ENCODE measurements at places on chromosomes 4 and X.

- no peak for DNase-seq
Measured at GRCh38 chrX:3420316-3420715, 73.9 kb upstream of the MXRA5 start.

GRCh38 chr4:113682730-113683537 is 78.6 kb downstream of the CAMK2D start:
- no peak for DNase-seq

- peak; percentile 3 for DNase-seq
Measured at GRCh38 chr4:89254847-89255246, 52.8 kb downstream of the GPRIN3 start.

DNA sequence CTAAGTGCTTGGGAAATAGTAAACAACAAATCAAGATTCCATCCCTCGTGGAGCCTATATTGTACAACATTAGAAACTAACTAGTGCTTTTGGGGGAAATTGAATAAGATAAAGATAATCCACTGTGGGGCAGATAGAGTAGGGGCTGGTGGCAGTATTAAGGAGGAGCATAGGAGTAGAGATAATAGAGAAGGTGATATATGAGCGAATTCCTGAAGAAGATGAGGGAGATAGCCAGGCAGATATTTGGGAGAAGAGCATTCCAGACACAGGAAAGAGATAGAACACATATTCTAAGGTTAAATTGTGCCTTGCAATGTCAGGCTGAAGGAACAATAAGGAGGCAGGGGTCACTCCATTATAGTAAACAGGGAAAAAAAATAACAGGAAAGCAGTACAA is 218.2 kb downstream of the GRID2 start:
- DNase-seq: no peak

DNA sequence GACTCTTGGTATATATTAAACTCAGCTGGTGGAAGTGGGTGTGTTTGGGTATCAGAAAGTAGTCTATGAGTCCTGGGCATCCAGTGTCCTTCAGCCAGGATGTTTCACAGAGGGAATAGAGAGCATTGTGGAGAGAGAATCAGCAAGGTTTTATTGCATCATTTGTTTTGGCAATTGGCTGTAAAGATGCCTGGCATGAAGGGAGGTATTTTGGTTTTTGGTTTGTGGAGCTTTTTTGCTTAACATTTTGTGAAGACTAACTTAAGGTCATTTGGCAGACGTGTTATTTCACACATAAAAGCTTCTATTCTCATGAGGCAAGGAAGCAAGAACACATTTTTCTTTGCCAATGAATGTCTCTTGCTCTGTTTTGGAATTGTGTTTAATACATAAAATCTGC is 71.1 kb downstream of the DCLK2 start:
- DNase-seq: no peak

DNA sequence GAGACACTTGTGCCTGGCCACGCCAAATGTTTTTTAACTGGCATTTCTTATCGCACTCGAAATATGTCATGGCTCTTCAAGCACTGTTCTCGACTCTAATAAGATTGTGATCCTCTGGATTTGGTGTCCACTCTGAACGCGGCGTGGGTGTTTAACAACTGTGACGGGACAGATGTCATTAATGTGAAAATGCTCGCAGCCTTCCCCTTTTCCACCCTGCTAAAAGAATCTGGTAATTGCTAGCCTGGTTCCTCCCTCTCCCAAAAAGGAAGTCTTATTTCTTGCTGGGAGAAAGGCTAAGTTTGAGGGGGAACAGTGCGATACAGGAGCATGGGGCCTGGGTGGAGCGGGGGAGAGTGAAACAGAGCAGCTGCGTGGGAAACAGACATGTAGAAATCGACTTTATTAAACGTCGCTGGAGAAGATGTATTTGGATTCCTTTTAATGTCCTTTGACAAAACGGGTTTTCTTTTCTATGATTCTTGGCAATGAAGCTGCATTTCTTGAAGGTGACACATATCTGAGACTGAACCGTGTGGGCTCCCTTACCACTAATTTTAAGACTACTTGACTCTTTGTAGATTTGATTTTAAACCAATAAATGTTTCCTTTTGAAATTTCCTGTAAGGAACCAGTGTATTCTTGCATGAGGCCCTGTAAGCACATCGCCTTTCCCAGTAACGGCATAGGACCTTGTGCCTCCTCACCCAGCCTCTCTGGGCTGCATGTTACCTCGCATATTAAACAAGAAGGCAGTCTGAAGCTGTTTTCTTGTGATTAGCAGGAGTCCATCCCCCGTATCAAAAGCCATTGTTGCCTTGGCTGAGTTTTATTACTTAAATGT is 17.8 kb downstream of the TBC1D1 start:
- DNase-seq: no peak

GRCh38 chrX:16394290-16394689 is 227.0 kb downstream of the MAGEB17 start:
- no peak for DNase-seq

DNA sequence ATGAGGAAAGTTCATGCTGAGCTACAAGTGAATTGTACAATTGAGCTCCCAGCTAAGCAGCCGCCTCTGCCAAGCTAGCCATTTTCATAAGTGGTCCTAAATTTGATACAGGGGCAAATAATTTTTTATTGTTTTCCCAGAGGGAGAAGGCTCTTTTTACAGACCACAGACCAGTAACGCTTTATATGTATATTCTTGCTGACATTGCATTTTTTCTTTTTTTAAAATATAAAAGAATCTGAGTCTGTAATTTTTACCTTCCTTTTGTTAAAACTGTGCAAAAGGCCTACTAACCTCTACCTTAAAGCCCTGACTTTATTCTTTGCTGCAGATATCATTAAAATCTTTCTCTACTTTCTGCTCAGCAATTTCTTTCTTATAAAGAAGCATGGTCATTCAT is 501.2 kb upstream of the INTU start:
- DNase-seq: no peak

- no peak for DNase-seq
Measured at GRCh38 chrX:45196701-45197100, 4.0 kb downstream of the DIPK2B start.

DNA sequence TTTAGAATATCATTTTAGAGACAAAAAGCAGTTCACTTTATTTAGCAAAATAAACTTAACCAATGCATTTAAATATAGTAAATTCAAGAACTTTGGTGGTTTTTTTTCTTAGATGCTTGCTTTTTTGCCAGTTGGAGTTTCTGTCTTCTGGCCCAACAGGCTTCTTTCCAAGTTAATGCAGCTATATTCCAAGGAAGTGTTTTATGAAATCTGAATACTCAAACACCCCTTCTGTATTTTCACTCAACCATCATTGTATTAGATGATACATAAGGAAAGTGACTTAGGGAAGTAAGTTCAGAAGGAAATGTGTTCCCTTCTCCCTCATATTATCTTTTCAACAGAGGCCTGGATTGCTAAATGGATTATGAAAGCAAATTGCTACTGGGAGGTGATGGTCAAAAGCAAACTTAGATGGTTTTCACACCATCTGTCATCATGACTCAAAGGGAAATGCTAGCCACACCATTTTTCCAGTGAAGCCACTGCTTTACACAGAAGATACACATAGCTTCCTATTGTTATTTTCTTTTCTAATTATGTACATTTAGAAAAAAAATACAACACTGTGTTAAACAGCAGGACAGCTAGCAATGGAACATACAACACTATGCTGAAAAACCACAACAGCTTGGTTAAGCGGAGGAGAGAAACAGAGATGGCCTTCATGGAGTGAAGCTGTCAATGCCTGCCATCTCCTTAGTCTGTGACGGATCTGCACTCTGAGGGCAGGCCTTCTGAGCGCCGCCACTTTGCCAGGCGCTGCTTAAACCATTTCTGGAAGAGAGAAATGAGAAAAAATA is 32.9 kb downstream of the HOPX start:
- DNase-seq: no peak

DNA sequence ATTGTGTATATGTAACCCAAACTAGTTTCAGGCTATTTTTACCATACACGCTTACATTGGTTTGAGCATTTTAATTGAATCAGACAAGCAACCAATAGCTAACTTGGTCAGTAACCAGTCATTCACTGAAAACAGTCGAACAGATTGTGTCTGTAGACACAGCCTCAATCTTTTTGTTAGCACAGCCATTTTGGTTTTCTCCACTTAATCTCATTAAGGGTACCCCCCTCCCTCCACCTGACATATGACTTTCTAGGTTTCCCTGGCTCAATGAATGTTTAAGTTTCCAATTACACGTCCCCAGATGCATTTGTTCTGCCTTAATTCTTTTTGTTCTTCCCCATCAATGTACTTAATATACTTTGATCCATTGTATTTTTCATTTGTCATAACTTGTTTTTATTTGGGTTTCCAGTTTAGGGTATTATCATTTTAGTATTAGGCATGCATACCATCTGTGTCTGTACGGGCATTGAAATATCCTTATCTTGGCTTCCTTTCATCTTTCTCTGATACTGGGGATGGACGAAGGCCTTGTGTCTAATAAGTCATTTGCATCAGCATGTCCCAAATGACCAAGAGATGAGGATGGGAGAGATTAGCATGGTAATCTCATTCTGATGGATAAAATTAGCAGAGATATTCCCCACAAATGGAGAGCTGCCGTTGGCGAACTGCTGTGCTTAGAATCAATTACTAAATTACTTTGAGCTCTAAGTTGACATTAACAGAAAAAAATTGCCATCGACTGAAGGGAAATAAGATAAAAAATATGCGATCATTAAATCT is 35.9 kb upstream of the PHOX2B start:
- DNase-seq: no peak

DNA sequence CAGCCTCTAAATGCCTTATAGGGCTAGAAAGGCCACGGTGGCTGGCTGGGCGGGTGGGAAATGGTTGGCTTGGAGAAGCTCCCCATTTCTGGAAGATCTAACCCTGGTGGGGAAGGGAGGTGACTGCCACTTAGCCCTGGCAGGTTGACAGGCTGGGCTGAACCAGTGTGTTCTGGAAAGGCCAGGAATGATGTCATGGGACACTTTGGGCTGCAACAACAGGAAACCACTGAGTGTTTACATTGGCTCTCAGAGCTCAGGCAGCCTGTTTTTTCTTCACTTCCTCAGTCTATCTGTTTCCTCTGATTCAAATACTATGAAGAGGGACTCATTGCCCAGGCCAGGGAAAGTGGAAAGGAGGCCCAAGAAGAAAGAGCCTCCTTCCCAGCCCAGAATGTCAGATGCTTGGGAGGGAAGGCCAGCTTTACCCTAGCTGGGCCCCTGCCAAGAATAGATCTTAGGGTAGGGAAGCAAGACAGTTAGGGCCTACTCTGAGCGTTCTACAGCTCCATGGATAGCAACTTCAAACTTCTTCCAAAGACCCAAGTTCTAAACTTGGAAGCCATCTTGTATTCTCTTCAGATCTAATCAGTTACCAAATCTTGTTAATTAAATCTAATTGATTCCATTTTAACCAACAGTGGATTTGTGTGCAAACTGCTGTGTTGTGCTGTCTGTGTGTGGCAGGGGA is 65.8 kb upstream of the MSN start:
- peak; percentile 68 for DNase-seq

DNA sequence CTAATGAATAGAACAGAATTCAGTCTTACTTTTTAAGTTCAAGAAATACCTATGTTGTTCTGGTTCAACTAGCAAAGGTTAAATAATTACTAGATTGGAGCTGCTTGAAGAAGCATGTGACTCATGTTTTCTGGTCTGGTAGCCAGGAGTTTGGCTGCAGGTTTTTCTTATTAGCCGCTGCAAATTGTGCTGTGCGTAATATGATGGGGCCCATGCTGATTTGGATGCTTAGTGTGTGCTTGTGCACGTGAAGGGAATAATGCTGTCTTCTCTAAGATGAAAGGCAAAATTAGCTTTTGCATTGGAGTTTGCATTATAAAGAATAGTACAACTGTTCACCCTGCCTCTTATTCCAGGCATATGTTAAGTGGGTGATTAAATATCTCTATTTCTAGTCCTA is 219.6 kb downstream of the SNCA start:
- DNase-seq: no peak

DNA sequence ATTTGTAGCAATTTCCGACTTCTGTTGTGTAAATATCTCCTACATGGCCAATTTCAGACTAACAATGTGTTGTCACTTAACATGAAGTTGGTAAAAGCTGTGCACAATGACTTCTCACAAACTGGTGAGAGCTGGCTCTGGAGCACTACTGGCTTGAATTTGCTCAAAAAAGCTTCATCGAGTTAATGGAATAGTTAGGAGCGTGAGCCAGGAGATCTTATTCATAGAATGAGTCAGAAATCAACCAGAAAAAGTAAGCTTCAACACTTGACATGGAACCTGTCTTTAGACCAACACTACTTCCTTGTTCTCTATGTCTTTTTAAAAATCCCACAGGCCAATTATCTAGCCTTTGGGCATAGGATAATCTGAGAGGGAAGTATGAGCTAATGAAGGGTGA is 7.9 kb upstream of the CHRDL1 start:
- no peak for DNase-seq

DNA sequence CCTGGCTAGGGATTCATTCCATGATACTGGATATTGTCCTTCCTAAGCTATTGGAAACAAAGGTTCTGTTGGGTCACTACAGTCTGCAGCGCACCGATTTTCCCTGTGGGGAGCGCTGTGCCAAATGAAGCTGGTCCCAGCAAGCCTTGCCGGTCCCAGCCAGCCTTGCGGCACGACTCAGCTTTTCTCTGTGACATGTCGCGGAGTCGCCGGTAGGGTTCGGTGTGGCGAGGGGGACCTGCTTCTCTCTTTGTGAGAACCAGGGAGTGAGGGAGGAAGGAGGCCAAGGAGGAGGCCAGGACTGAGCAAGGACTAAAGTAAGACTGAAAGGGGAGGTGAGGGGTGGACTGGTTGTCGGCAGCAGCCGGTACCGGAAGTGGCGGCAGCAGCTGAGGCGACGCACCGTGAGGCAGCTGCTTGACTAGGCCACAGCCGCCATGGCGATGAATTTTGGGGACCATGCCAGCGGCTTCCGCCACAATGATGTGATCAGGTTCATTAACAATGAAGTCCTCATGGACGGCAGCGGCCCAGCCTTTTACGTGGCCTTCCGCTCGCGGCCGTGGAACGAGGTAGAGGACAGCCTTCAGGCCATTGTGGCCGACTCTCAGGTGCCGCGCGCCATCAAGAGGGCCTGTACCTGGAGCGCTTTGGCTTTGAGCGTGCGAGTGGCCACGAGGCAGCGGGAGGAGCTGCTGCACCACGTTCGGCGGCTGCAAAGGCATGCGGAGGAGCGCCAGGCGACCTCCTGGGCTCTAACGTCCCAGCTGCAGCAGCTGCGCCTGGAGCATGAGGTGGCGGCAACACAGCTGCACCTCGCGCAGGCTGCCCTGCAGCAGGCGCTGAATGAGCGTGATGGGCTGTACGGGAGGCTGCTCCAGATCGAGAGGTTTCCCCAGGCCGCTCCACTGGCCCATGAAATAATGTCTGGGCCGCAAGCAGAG is at the start of gene TEX13D:
TSS of gene TEX13D (plus strand) at position 180 of the 944 bp plus-strand sequence. CDS start at position 438, 258 bp downstream.
- no peak for DNase-seq

DNA sequence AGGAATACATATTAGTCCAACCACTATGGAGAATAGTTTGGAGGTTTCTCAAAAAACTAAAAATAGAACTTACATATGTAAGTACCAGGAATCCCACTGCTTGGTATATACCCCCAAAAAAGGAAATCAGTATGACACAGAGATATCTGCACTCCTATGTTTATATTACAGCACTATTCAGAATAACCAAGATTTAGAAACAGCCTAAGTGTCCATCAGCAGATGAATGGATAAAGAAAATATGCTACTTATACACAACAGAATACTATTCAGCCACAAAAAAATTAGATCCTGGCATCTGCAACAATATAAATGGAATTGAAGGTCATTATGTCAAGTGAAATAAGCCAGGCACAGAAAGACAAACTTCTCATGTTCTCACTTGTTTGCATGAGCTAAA is 27.5 kb upstream of the ABCG2 start:
- DNase-seq: no peak
